ENCODE measurements at places on chromosomes 11 and 22.

DNA sequence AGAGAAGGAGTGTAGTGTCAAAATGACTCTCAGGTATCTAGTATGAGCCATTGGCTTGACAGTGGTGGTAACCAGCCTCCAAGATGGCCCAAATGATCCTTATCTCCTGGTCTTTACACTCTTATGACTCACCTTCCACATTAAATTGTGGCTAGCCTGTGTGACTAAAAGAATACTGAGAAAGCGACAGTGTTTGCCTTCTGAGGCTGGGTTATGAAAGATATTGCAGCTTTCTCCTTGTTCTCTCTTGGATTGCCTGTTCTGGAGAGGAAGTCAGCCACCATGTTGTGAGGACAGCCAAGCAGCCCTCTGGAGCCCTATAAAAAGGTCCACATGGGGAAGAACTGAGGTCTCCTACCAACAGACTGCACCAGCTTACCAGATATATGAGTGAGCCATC lies 15.8 kb downstream of the C11orf71 start:
- DNase-seq = no peak

DNA sequence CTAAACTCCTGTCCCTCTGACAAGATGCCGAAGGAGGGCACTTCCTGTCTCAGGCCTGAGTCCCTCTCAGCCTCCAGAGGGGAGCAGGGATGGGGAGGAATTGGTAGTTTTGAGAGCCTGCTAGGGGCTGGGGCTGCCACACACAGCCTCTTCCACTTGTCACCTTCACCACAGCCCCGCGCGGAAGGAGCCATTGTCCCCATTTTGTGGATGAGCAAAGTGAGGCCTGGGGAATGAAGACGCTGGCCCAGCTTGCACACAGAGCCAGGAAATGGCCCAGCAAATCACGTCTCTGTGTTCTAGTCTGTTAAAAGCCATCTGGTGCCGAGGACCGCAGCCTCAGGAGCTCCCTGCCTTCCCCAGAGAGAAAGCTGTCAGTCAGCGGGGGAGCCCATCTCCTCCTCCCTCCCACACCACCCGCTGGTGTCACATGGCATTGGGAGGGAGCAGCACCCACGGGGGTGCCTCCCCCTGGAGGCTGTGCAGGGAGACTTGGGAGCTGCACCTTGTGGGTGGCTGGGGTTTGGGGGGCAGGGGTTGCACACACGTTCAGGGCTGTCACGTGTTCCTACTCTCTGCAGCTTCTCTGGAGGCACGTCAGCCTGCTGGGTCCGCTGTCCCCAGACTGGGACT lies 34.6 kb downstream of the RASD2 start:
- no peak for DNase-seq

GRCh38 chr11:1437500-1437899 lies 47.8 kb downstream of the BRSK2 start:
- no peak for DNase-seq

DNA sequence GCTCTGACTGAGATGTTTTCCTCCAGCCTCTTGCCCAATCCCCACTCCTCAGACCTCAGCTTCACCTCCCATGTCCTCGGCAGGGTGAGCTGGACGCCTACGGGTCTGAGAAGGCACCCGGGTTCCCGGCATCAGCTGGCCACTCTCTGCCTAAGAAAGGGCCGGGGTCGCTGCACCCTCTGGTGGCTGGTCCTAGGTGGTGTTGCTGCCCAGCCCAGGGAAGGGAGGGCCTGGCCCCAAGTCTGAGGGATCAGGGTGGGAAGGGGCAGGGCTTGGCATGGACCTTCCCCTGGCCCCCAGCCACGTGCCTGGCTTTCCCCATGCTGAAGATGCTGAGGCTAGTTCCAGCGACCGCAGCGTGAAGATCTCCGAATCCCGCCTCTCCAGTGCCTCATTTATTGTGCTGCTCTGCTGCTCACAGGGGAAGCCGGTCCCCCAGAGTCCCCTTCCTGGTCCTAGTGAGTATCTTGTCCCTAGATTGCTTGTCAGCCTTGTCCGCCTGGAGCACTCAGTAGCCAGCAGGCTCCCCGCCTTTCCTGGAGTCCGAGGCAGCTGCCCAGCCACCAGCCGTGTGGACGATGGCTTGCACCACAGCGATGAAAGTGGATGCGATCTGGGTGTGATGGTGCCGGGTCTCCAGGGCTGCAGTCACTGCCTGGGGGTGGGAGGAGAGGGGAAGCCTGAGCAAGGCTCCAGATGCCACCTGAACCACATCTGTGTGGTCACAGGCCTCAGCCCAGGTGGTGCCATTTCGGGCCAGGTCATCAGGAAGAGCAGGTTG lies 2.9 kb upstream of the GGT5 start:
- peak; percentile 58 for DNase-seq

DNA sequence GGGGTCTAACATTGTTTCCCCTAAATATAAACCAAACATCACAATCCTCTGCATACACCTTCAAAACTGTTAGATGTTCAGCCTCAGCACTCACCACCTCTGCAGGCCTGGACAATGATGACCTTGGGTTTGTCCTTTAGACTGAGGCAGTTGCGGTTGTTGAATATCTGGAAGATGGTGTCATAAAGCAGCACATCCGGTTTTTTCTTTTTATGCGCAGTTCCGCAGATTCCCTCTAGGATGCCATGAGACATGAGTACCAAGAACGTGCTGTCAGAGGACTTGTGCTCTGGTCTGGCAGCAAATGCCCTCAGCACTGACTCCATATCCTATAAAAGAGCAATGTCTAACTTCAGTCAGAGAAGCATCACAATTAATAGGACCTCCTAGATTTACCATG lies 22.8 kb downstream of the CASP5 start:
- DNase-seq = no peak

DNA sequence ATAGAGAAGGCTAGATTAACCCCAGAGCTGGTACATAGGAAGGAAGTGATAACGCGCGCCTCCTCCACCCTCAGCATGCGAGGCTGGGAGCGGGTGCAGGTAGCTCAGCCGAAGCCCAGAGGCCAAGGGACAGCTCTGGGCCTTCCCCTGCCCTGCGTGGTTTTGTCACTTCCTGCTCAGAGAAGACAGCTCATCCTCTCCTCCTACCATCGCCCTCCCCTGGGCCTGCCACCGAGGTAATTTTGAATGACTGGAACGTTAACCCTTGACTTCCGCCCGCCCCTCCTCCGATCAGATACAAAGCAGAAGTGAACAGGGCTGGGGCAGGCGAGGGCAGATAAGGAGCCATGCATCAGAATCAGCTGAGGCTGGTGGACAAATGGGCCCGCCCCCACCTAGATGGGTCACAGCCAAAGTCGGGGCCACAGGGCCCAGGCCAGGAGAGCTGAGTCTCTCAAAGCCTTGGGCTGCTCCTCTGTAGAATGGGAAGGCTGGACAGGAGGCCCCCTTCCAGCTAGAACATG lies 1.6 kb downstream of the RAC2 start:
- DNase-seq = peak; percentile 84

DNA sequence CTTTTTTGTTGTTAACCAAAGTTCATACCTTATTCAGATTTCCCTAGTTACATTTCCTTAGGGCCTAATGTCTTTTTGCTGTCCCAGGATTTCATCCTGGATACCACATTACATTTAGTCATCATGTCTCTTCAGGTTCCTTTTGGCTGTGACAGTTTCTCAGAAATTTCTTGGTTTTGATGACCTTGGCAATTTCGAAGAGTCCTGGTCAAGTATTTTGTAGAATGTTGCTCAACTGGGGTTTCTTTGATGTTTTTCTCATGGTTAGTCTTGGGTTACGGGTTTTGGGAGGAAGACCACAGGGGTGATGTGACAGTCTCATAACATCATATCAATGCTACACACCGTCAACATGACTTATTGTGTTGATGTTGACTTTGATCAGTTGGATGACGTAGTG lies 39.8 kb upstream of the FDX1 start:
- no peak for DNase-seq

GRCh38 chr22:27995801-27996528 lies 76.9 kb upstream of the PITPNB start:
- no peak for DNase-seq

DNA sequence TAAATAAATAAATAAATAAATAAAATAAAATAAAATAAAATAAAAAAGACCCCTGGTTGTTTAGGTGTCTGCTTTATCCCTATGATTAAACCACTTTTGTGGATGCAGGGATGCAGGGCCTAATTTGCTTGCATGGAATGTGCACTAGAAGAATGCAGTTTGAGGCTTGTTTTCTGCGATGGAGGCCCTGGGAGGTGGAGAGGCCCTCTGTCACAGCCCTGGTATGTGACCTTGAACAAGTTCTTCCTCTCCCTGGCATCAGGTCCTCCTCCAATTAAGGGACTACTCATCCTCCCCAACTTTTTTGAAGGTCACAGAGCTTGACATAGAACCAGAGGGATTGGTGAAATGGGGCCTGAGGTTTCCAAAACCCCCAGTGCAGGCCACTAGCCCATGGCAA lies 22.7 kb downstream of the KCNJ4 start:
- no peak for DNase-seq

DNA sequence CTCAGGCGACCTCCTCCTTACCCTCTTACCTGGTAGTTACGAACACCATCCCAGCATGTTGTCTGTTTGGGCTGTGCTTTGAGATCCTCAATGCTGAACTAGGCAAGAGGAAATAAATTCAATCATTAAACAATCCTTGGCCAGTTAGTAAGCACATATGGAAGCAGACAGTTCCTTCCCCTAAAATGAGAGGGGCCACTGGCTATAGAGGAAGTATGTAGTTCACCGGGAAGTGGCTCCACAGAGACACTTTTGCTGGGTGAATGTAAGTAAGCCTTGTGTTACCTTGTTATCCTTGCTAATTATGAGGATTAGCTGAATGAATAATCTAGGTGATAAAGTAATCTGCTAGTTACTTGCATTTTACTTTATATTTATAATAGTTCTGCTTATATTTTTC lies 2.9 kb downstream of the THYN1 start:
- DNase-seq = no peak

- DNase-seq = no peak
These were observed 3.3 kb downstream of the A4GALT start for GRCh38 chr22:42717197-42717928.

All from activated T-cell treated with anti-CD3 and anti-CD28 coated beads, Interleukin-2, amount 50 U/mL, for 1 hour (primary cell).